Left renal cortex interstitium (tissue), 4 donors: ENCODE measurements at places on chromosomes 16 and 17.

GRCh38 chr17:17722081-17722905 is 41.0 kb downstream of the RAI1 start:
- DNase-seq, result no peak

DNA sequence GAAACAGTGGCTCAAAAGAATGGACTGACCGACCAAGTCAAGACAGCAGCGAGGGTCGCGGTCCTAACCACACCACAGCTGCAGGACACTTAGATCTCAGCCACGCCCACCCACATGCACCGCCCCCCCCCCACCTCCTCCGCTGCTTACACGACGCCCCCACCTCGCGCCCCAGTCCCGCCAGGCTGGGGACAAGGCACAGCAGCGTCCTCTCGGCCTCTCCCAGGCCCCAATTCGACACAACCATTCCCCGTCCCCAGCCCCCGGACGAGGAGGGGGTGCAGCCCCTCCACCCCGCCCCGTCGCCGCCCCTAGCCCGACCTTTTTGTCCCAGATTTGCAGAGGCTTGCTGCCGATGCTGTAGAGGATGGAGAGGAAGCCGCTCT is 477 bp downstream of the CFAP20 start:
- DNase-seq, result no peak

DNA sequence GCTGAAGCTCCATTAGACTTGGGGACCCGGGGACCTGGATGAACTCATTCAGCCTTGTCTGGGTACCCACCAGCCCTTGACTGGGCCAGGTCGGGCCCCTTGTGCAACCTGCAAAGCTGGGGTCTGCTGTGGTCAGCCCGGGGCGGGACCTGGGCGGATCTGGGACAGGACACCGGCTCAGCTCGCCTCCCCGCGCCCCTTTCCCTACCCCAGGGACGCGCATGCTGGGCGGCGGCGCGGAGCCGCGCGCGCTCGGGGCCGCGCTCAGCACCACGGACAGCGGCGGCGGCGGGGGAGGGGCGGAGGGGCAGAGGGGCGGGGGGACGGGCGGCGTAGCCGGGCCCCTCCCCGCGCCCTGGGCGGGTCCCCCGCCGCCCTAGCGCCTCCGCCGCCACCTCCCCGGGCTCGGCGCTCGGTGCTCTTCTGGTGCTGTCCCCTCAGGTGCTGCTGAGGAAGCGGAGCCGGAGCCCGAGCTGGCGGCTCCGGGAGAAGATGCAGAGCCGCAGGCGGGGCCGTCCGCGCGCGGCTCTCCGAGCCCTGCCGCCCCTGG is 7.4 kb downstream of the ACD start:
- no peak for DNase-seq

- no peak for DNase-seq
Observed at GRCh38 chr17:43418441-43419374, 19.9 kb downstream of the ARL4D start.

DNA sequence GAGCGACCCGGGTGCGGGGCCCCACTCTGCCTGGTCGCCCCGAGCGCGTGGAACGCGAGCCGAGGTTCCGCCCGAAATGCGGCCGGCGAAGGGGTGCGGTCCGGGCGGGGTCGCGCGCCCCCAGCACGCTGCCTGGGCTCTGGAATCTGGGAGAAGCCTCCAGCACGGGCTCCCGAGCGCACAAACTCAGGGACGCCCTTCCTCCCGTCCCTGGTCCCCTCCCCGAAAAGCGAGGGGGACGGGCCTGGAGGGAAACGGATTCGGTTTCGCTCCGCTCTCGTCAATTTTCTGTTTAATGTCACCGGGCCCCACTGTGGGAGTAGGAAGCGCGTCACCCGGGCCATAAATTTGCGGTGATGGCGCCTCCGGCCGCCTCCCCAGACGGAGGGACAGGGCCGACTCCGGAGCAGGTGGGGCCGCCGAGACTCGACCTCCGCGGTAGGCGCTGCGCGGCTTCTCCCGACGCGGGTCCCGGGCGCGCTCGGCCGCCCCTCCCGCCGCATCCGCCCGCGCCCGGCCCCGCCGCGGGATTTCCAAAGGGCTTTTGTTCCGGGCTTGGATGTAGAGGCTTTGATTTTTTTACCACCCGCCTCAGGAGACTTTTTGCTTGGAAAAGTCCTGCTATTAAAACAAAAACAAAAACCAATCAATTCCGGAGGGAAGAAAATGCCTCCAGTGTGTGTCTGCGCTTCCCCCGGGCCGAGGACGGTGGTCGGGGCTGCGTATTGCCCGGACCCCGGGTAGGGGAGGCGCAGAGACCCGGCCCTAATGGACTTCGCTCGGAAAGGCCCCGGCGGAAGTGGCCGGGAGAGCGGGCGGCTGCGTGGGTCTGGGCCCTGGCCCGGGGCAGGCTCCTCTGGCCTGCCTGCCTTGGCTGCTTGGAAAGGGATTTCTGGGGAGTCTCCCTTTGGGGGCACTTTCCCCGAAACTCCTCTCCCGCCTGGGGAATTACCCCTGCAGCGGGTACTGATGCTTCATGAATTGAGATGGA is 7.9 kb upstream of the BAHCC1 start:
- no peak for DNase-seq

- DNase-seq, result no peak
Observed at GRCh38 chr17:74677558-74678466, 34.9 kb downstream of the CD300LF start.

GRCh38 chr16:30429678-30430427 is at the start of gene DCTPP1:
Gene DCTPP1, minus strand, starts transcription at chr16:30430030. Its CDS starts 50 bp downstream, at chr16:30429980.
- peak; percentile 98 for DNase-seq

DNA sequence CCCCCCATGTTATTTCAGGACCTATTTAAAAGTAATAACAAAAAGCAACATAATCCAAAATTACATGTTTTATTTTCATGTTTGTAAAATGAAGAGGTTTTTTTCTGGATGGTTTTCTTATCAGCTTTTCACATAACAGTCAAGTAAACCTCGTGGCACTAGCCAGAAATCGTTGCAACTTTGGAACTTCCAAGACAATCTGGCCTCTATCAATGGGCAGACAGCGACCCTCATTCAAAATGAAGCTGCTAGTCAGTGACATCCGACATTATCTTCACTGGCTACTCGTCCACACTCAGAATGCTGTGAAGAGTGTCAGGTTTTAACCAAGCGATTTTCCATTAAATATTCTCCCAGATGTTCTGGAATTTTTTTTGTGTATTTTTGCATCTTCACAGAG is 22.7 kb downstream of the ZNF652 start:
- no peak for DNase-seq

DNA sequence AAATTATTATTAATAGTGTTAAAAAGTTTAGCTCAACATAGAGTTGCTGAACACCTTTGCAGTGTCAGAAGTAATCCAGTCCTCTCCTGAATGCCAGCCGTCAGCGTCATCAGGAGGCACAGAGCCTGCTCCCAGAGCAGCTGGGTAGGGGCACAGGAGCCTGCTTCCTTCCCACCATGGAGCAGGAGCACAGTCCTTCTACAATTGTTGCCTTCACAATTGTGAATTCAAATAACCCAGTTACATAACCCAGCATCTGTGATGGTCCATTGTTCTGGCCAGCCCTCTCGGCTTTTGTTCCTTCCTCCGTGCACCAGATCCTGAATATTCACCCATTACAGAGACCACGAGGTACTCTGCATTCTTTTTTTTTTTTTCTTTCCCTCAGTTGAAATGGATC is 393.9 kb upstream of the MAF start:
- DNase-seq, result no peak

- no peak for DNase-seq
Observed at GRCh38 chr17:73744411-73744810, 100.2 kb upstream of the SDK2 start.

- DNase-seq, result no peak
Observed at GRCh38 chr17:56478836-56479447, 114.6 kb upstream of the NOG start.

DNA sequence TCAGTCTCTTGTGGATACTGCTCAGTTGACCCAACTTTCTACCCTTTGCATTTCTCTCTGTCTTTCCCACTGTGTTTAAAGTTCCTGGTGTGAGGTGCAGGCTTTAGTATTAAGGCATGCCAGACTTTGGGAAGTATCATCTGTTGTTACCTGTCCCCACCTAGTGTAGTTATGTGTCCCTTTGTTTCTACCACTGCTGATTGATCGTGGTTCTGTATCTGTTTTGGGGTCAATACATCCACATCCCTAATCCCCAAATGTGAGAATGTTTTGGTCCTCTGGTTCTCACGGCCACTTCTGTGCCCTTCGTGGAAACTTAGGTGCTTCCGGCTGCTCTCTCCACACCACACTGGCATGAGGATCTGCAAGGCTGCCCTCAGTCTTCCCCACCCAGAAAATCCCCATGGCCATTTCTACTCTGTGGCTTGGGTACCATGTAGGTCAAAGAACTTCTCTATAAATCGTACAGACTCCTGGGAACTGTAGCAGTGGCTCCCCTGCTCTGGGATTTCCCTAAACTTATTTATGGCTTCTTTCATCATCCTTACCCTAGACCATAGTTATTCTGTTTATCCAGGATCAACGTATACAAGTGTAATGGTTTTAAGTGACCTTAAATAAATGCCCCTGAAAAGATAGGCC is 443.2 kb downstream of the XYLT1 start:
- no peak for DNase-seq

DNA sequence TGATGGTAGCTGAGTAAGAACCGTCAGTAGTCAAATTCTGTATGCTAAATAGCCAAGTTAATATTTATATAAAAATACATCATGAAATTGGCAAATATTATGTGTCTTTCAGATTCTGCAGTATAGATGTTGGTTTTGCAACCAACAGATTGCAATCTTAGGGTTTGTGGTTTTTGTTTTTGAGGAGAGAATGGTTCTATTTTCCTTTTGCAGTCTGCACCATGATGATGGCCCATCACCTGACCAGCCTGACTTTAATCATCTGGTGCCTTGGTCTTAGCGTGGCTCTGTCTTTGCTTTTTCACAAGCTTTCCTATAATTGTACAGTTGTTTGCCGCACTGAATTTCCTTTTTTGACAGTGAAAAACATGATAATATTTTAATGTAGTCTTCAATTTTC is 50.7 kb downstream of the NUP93 start:
- DNase-seq, result no peak

DNA sequence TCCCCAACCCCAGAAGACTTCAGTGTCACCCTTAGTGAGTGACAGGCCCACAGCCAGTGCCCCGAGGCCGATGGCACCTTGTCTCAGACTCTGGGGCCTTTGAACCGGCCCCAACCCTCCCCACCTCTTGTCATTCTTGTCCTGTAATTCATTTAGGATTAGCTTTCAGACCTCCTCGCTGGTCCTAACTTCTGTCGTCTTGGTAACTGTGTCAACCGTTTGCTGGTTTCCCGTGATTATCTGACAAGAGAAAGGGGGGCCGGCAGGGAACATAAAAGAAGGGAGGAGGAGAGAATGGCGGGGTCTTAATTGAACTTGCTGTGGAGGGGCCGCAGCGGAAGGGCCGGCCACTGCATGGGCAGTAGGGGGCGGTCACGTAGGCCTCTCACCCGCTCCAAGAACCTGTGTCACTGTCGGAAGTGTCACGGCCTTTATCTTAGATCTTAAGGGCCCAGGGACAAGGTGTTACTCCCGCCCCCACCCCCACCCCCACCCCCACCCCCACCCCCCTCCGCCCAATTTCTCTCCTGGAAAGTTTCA is 46.5 kb upstream of the GSE1 start:
- DNase-seq, result no peak

- no peak for DNase-seq
Observed at GRCh38 chr16:77308163-77308561, 109.0 kb downstream of the SYCE1L start.

GRCh38 chr17:80704894-80705293 is 160.3 kb downstream of the RPTOR start:
- DNase-seq, result no peak

- DNase-seq, result no peak
Observed at GRCh38 chr17:35733366-35733765, 1.9 kb downstream of the RASL10B start.

DNA sequence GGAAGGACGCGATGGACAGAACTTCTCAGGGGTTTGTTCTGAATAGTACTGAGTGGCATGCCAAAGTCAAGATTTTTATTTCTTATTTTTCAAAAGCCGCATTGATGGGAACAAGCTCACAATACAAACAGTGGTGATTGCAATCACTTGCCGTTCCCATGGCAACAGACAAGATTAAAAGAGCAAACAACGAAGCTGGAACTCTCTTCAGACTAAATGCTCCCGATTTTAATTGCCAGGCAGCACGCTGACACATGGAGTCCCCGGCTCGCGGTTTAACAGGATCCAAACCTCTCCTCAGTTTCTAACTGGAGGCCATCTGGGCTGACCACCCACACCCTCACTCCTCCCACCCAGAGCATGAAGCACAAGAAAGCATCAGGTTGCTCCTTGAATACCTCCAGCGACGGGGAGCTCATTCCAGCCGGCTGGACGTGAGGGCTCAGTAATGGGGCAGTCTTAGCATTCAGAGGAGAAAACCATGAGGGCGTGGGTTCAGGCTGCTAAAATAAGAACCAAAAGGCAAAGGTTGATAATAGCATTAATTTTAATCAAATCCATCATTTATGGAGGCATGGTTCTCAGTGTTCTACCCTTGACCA is 41.5 kb downstream of the AIPL1 start:
- no peak for DNase-seq

GRCh38 chr17:36941265-36942010 is 4.2 kb downstream of the LHX1 start:
- DNase-seq, result no peak

DNA sequence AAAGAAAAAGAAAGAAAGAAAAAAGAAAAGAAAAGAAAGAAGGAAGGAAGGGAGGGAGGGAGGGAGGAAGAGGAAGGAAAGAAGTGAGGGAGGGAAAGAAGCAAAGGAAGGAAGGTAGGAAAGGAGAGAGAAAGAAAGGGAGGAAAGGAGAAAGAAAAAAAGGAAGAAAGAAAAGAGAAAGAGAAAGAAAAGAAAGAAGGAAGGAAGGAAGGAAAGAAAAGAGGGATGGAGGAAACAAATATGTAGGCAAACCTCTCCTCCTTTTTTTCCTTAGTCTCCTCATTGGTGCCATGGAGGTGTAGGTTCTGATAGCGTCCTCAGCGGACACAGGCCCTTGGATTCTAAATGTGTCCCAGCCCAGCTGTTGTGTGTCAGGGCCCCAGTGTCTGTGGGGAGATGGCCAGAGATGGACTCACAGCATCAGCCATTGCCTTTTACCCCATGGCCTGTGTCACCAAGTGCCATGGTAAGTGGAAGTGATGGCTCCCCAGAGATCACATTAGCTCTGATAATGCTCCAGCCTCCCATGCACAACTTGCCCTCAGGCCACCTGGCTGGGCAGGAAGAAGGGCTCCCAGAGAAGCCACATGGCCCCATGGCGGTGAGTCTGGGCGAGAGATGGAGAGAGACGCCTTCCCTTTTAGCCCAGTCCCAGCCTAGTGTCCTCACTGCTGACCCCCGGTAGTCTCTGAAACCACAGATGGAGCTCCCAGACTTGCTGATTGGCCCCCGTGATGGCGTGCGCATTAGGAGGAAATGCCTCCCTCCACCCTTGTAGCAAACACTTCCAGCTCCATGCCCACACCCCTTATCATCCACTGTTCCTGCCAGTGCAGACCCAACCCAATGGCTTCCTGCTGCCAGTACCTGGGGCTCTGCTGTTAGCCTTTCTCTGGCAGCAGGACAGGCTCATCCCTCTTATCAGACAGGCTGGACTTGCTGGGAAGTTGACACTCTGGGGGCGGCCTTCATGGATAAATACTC is 3.7 kb upstream of the SLC6A2 start:
- DNase-seq, result no peak

- no peak for DNase-seq
Observed at GRCh38 chr17:31580706-31581490, 189.4 kb downstream of the RAB11FIP4 start.
